Smooth muscle cell of the coronary artery (primary cell): ENCODE measurements at places on chromosomes 13 and 19. TPM values are rescaled to one million over a fixed set of nuclear protein-coding genes. Genes with fewer than 3 reads are reported as not detected.

ATP4B gene
- not detected in 2 replicates for total RNA-seq

RXFP2 gene
- not detected in 2 replicates for total RNA-seq

STOML3 gene
- total RNA-seq: not detected in 2 replicates

MIR17HG gene
- total RNA-seq: 1.8 and 3.5 TPM in 2 replicates

PRTN3 gene
- total RNA-seq: not detected in 2 replicates

GPR180 gene
- 4.1 and 10.7 TPM in 2 replicates for total RNA-seq

IFNL1 gene
- total RNA-seq: not detected in 2 replicates

ARHGAP33 gene
- 1.7 and 2.2 TPM in 2 replicates for total RNA-seq

MUC16 gene
- not detected in 2 replicates for total RNA-seq

TEX29 gene
- 0.15 and 3.6 TPM in 2 replicates for total RNA-seq

KCNC3 gene
- not detected in 2 replicates for total RNA-seq

PPP1R12C gene
- 17.8 and 30.4 TPM in 2 replicates for total RNA-seq

TMEM59L gene
- 0.23 and 0.98 TPM in 2 replicates for total RNA-seq

FXYD1 gene
- 0.23 and 8.0 TPM in 2 replicates for total RNA-seq

MAN2B1 gene
- 29.1 and 32.4 TPM in 2 replicates for total RNA-seq
